Motor neuron (in vitro differentiated cells): ENCODE measurements at places on chromosomes 1 and 21.

DNA sequence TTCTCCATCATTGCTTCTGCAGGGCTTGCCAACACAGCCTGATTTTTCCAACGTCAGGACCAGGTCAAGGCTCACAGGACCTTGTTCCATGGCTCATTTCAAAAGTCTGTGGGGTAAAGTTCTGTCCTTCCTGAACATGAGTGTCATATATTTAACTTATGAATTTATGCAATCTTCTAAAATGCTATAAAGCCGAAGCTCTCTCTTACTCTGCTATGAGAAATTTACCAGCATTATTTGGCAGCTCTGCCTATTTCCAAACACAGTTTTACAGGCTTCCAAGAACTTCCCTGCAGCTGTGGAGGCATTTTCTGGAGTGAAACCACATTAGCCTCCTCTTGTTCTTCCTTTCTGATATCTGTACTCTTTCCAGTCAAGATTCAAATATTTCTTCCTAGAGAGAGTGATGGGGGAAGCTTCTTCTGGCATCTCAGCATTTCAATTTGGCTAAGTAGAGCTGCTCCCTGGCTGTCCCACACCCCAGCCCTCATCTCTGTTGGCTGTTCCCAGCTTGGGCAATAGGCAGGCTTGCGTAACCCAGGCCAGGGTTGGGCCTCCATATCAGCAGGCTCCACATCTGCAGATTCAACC is 15.6 kb upstream of the HMGCS2 start:
- ATAC-seq, result no peak

- ATAC-seq, result peak; percentile 26
Observed at GRCh38 chr1:41891199-41891896, 27.4 kb downstream of the HIVEP3 start.

DNA sequence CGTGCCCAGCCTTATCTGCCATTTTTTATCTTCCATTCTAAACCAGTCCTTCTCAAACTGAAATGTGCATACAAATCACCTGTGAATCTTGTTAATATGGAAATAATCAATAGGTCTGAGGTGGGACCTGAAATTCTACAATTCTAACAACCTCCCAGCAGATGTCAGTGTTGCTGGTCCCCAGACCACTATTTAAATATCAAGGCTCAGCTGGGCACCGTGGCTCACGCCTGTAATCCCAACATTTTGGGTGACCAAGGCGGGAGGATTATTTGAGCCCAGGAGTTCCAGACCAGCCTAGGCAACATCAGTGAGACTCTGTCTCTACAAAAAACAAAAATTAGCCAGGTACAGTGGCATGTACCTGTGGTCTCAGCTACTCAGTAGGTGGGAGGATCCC is 4.1 kb downstream of the UQCRHL start:
- no peak for ATAC-seq

DNA sequence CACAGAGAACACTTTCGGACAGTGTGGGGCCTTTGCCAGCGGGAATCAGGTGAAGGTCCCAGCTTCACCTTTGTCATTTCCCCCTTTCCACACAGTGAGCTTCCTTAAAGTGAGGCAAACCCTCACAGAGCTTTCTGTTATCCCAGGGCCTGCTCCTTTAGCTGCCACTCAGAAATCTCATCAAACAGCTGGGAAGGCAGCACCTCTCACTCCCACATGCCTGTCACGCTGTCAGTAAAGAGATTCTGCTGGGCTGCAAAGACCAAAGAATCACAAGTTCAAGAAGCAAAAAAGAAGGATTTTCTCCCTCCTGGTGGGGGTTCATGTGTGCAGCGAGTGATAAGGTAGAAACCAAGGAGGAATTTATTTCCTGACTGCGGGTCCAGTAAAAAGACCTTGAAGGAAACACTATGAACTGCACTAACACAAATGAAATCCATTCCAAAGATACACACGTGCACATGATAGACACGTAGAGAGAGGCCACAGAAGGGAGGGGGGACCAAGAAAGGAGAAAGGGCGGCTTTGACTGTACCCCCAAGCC is 44.0 kb downstream of the HTR6 start:
- no peak for ATAC-seq

DNA sequence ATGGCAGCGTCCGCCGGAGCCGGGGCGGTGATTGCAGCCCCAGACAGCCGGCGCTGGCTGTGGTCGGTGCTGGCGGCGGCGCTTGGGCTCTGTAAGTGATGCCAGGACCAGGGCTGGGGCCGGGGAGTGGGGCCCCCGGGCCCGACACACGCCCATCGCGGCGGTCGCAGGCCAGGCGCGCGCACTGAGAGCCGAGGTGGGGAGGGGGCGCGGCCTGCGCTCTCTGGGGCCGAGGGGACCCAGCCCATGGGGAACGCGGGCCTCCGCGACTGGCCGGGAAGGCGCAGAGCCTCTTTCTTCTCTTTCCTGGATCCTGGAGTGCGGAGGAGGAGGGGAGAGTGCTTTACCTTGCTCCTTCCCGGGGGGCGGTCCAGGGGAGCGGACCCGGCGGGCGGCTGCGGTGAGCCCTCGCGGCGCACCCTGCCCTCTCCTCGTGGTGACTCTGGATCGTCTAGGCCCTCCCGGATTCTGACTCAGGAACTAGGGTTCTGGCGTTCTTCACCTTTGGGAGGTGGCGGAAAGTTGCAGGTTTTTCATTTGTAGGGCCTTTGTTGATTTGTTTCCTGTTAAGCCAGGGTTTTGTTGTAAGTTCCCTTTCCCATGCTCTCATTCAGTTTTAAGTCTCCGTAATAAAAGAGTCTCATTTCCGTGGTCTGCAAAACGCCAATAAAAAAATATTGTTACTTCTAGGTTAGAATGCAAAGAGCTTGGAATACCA is 529 bp downstream of the MPZL1 start:
- ATAC-seq, result peak; percentile 77

- no peak for ATAC-seq
Observed at GRCh38 chr1:91797164-91797563, 88.8 kb downstream of the TGFBR3 start.

GRCh38 chr1:151050051-151050688 is 2.6 kb downstream of the C1orf56 start:
- no peak for ATAC-seq

DNA sequence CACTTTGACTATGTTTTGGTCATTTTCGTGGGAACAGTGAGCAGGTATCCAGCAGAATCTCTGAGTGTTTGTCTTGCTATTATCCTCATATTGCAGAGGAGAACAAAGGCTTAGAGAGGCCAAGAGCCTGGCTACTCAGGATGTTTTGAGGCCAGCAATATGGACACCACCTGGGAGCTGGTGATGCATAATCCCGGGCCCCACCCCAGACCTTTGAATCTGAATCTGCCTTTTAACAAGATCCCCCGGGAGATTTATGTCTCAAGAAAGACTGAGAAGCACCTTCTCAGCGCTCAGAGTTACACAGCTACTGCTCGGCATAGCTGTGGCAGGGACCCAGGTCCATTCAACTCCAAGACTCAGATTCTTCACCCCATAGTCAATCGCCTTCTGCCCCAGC is 72.8 kb downstream of the PTPRU start:
- no peak for ATAC-seq

- ATAC-seq, result peak; percentile 16
Observed at GRCh38 chr1:53294567-53294966, 33.3 kb downstream of the LRP8 start.

- ATAC-seq, result peak; percentile 72
Observed at GRCh38 chr1:181482521-181483284, 614 bp upstream of the CACNA1E start.

- ATAC-seq, result peak; percentile 97
Observed at GRCh38 chr1:181179987-181180365, 91.5 kb downstream of the IER5 start.

GRCh38 chr1:90114521-90115141 is 119.7 kb downstream of the ZNF326 start:
- peak; percentile 55 for ATAC-seq

DNA sequence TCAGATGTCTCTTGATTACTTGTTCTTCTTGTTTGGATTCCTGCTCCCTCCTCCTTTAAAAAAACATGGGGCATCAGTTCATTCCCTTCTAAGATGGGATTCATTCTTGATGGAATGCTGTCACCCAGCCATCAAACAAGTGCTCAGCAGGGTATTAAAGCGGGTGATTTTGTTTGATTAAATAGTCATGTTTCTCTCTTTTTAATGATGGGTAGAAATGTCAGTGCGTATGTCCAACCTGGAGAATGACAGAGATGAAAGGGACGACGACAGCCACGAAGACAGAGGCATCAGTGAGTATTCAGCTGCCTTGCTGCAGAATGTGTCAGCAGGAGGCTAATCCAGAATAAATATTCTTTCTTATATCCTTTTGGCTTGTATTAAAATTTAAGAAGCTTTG is 63.8 kb upstream of the RAVER2 start:
- ATAC-seq, result no peak

GRCh38 chr1:116981521-116982037 is 20.0 kb upstream of the CD101 start:
- no peak for ATAC-seq

- ATAC-seq, result no peak
Observed at GRCh38 chr21:41360072-41360821, 1.6 kb upstream of the MX2 start.

DNA sequence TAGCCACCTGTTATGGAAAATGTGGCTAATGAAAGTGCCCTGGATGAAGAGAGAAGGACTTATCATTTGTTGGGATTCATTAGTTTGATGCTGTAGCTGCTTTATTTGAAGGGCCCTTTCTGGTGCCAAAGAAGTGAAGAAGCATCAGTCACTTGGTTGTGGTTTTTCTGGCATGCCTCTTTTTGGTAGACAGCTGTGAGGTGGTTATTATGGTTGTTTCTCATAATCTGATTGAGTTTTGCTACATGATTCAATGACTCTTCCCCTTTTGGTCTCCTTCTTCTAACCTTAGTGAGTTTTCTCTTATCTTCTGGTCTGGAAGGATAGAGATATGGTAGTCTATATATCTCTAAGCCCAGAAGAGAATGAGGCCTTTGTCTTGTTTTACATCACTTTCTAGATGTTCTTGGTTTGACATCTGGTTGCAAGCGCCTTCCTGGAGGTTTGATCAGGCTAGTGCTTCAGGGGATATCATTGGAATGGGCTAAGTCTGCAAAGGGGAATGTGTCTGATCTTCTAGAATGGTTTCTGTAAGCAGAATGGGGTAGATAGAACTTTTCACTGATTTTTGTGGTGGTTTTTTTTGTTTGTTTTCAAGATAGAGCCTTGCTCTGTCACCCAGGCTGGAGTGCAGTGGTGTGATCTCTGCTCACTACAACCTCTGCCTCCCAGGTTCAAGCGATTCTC is 26.0 kb downstream of the ARID1A start:
- ATAC-seq, result no peak

- ATAC-seq, result no peak
Observed at GRCh38 chr21:16198546-16198945, 468.8 kb downstream of the USP25 start.

GRCh38 chr1:180952657-180953013 is 39.9 kb downstream of the KIAA1614 start:
- ATAC-seq, result no peak
